ENCODE measurements at places on chromosomes 1 and 21.

GRCh38 chr1:111827946-111828345 is 72.2 kb downstream of the DDX20 start:
- DNase-seq, result no peak

- no peak for DNase-seq
Observed at GRCh38 chr1:158290321-158290844, 660 bp downstream of the CD1C start.

- no peak for DNase-seq
Observed at GRCh38 chr1:143691400-143691891, 280.3 kb downstream of the FAM72C start.

DNA sequence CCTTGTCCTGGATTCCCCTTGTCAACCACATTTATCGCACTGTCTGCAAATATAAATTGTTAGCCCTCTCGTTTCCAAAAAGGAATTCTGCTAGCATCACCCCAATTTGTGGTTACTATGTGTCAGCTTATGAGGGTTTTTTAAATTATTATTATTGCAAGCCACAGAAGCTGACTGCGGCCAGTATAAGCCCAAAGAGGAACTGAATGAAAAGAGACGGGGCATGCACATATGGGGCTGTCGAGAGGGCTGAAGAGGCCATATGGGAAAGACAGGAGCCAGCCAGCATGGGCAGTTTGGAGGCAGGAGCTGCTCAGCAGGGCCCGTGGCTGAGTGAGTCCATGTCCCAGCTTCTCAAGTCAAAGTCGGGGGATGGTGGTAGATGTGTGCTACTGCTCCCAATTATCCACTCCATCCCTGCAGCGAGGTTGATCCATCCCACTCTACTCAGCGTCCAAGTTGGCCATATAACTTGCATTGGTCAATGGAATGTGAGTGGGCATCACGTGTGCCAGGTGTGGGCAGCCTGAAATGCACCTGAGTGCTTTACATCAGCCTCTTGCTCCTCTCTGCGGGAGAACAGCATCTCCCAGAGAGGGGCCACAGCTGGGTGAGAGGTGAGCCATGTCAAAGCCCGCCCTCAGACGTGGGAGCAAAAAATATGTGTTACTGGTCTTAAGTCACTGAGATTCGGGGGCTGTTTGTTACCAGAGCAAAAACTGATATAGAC is 37.6 kb upstream of the LDLRAP1 start:
- no peak for DNase-seq

DNA sequence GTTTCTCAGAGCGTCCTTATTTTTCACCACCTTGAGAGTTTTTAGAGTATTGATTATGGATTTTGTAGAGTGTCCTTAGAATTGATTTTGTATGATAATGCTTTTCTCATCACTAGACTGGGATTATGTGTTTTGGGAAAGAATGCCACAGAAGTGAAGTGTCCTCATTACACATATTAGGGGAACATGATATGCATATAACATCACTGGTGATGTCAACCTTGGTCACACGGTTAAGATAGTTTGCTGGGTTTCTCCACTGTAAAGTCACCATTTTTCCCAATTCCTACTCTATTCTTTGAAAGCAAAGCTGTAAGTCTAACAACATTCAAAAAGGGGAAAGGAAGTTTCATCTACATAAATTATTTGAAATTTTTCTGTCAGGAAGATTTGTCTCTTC is 39.6 kb upstream of the PALMD start:
- no peak for DNase-seq

DNA sequence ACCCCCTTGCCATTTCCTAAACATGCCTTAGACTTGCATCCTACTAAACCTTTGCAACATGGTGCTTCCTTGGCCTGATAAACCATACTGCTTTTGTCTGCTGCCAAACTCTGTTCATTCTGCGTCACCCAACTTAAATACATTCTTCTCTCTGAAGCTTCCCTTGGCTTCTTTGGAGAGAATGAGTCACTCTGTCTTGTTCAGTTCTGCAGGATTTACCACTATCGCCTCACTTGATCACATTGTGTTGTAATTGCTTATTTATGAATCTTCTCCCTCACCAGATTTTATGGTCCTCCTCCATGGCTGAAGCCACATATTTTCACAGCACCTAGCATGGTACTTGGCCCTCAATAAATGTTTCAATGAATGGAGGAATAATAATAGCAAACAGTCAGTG is 21.7 kb upstream of the TUT4 start:
- no peak for DNase-seq

DNA sequence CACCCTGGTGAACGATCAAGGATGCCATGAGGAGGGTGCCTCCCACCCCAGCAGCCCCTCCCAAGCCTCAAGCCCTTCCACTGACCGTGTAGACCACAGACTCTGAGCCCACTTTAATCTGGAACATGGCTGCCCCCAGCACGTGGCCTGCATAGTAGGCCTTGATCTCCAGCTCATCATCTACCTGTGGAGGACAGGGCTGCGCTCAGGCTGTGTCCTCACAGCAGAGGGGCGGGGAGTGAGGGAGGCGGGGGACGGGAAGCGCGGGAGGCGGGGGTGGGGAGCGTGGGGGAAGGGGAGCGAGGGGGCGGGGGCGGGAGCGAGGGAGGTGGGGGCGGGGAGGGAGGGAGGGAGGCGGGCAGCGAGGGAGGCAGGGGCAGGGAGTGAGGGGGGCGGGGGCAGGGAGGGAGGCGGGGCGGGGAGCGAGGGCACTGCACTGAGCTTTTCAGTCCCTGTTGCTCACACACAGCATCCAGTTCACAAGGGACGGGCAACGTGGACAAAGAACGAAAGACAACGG is 7.1 kb downstream of the PUSL1 start:
- DNase-seq, result no peak

DNA sequence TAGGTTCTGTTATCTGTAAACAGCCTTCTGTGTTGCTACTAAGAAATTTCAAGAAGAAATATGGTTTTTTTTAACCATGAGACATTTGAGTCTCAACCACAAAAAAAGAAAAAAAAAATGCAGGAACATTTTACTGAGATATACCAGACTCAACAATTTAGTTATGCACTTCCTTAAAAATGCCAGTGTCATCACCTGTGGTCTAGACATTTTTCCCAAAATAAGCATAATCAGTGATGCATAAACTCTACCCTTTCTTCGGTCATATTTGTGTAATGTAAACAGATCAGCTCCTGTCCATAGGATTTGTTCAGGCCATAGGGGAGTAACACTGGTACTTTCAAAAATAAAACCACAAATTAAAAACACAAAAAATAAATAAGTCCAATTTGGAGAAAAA is 122.6 kb upstream of the TNFSF4 start:
- no peak for DNase-seq

DNA sequence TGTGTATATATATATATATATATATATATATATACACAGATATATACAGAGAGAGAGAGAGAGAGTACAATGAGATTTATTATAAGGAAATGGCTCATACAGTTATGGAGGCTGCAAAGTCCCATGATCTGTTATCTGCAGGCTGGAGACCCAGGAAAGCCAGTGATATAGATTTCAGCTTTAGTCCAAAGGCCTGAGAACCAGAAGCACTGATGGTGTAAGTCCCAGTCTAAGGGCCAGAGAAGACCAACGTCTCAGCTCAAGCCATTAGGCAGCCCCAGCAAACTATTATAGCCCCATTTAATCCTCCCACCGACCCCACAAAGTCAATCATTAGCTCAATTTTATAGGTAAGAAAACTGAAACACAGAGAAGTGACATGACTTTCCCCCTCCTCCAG is 35.0 kb upstream of the HPDL start:
- DNase-seq, result no peak

GRCh38 chr1:1281533-1282321 is 1.5 kb downstream of the SCNN1D start:
- DNase-seq, result no peak

DNA sequence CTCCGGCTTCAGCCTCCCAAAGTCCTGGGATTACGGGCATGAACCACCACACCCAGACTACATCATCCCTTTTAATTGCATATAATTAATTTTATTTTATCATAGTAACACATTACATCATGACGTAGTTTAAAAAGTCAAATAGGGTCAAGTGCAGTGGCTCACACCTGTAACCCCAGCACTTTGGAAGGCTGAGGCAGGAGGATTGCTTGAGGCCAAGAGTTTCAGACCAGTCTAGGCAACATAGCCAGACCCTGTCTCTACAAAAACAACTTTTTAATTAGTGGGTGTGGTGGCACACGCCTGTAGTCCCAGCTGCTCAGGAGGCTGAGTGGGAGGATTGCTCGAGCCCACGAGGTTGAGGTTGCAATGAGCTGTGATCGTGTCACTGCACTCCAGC is 20.7 kb downstream of the EFNA3 start:
- no peak for DNase-seq

GRCh38 chr1:173148545-173148944 is 58.6 kb downstream of the TNFSF4 start:
- no peak for DNase-seq

GRCh38 chr21:18430341-18430740 is 26.8 kb upstream of the TMPRSS15 start:
- no peak for DNase-seq

DNA sequence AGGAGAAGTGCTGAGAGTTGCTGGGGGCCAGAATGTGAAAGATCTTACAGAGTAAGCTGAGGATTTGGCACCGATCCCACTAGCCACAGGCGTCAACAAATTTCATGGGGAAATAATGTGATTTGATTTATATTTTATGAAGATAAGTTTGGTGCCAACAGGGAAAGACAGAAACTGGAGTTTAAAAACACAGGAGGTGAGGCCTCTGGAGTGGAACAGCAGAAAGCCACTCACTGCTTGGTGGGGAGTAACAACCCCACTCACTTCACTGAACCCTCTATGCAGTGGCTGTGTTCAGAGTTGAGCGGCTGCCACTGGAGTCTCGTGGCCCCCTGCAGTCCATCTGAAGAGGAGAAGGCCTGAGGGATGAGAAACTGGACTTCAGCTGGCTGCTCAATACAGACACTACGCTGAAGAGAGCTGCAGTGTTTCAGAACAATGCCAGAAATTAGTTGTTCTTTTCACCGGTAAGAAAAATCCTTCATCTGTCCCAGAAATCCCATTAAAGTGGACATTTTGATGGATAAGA is 48.0 kb upstream of the RXRG start:
- no peak for DNase-seq

- DNase-seq, result no peak
Observed at GRCh38 chr1:161987872-161988271, 35.8 kb downstream of the OLFML2B start.

- no peak for DNase-seq
Observed at GRCh38 chr1:155015527-155016230, 13.1 kb downstream of the ZBTB7B start.

- no peak for DNase-seq
Observed at GRCh38 chr21:35525443-35525842, 476.3 kb upstream of the RUNX1 start.

Data from activated CD8-positive, alpha-beta memory T cell treated with anti-CD3 and anti-CD28 coated beads for 1 hour (primary cell).